SW 1271 (cell line): ENCODE measurements at places on chromosomes 1 and 21.

DNA sequence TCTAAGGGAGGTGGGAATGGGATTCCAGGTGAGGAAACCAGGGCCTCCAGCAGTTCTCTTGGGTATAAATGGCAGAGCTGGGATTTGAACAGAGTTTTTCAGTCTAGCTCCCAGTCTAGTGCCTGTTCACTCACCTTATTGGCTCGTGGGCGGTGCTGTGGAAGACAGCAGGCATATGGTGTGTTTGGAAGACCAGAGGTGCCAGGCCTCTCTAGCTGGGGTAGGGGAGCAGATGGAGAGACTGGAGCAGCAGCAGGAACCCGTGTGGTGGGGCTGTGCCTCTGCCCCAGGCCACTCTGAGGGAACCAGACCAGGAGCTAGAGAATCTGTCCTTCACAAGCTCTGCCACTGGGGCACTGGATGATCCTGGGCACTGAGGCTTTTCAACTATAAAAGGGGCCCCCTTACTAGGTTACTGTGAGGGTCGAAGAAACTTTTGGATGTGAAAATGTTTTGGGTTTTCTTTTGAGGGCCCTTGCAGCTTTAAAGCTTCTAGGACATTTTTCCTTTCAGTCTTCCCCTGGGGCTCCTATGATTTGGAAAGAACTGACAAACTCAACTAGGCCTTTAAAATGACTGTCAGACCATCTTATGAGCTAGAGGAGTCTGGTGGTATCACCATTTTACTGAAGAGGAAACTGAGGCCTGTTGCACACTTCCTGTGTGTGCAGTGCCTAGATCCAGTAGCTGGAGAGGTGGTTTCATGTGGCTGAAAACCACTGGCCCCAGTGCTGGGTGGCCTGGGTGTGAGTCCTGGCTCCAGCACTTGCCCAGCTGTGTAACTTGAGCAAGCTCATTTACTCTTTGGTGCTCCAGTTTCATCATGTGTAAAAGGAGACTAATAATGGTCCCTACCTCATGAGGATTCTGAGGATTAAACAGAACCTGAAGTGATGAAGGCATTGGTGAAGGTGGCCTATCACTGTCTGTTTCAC, 6.1 kb downstream of the DMRTB1 start:
- no peak for DNase-seq

DNA sequence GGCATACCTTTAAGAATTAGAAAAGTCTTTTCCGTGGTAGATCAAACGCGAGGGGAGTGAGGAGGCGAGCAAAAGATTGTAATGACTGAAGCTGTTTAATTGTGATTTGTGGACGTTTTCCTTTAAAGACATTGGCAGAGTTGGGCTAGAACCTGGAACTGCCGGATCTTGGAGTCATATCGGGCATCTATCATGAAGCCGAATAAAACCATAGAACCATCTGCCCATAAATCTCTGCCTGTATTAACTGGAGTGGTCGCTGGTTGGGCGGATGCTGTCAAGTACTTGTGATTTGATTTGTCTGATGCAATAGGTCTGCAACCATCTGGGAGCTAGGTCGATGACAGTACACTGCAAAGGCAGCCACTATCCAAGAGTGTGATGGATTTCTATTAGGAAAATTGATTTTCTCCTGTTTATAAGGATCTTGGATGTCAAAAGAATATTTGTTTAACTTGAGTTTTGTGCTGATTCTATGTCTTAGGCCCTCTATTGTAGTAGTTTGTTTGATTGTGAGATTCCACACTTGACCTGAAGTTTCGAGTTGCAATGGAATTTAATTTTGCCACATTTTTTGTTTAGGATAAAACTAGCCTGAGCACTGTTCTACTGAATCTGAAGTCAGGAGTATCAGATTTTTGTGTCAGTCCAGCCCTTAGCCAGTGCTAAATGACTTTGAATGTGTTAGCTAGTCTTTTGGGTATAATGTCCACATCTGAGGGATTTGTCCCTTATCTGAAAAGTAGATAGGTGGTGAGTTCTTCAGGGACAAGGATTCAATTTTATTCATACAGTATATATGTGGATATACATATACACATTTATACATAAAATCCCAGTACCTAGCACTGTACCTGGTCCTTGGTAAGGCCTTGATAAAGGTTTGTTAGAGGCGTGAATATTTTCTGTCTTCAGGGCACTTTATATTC, 1.2 kb downstream of the SARS1 start:
- DNase-seq = peak; percentile 57

GRCh38 chr1:83958704-83959103, 40.2 kb downstream of the TTLL7 start:
- DNase-seq = no peak

DNA sequence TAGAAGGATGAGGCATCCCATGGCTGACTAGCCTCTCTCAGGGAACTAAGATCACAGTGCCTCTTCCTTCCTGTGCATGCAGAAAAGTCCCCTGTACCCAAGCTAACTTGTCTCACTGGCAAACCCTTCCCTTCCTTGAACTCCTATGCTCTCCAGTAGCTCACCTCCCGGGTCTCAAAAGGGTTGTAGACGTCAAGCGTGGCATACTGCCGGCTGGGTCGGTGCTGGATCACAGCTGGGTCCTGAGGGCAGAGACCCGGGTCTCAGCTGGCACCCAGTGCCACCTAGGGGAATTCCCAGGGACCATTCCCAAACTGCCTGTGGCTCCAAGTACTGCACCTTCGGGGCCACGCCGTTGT, 688 bp downstream of the SCAMP3 start:
- no peak for DNase-seq

- DNase-seq = no peak
Measured at GRCh38 chr21:42627527-42628289, 25.7 kb upstream of the PDE9A start.

DNA sequence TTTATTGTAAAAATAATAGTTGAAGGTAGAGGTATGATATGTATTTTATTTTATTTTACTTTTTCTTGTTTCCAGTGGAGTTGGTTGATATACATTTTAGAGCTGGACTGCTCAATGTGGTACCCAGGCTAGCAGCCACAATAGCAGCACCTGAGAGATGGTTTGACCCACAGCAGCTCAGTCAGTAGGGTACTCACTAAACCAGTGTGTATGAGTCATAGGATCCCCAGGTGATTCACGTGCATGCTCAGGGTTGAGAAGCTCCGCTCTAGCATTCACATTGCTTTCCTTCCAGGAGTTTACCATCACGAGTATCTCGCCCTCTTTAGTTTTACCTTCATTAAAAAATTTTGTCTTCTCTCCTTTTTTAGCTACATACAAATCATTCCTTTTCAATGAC, 96.0 kb upstream of the PAXBP1 start:
- no peak for DNase-seq

- no peak for DNase-seq
Measured at GRCh38 chr1:22812092-22812880, 101.6 kb downstream of the EPHB2 start.

DNA sequence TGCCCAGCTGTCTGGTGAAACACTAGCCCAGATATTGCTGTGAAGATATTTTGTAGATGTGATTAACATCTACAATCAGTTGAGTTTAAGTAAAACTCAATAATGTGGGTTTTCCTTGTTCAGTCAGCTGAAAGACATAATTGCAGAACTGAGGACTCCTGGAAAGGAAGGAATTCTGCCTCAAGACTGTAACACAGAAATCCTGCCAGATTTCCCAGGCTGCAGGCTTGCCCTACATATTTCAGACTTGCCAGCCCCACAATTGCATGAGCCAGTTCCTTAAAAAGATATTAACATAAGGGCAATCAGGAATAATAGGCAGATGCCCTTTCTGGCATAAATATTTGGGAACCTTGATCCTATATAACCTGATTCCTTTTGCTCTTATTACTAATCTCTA, 14.2 kb upstream of the NIBAN1 start:
- DNase-seq = no peak

GRCh38 chr1:206435445-206435844, 34.8 kb upstream of the IKBKE start:
- no peak for DNase-seq
